PC-9 (cell line): ENCODE measurements at places on chromosomes 1 and 21. TPM values are rescaled to one million over a fixed set of nuclear protein-coding genes. Genes with fewer than 3 reads are reported as not detected.
A peak's percentile ranks its signal among the peaks of the same experiment; 100 is the strongest.

GRCh38 chr1:94081566-94082344 lies 39.2 kb downstream of the ABCA4 start:
- H3K27me3 ChIP-seq = no peaks in the 10 kb centered on the region
- H3K36me3 ChIP-seq = no peaks in the 10 kb centered on the region
- H3K4me1 ChIP-seq = peaks cover 7% of the 10 kb centered on the region; the same call in 1 of the 2 replicates
- no peak for DNase-seq

DNA sequence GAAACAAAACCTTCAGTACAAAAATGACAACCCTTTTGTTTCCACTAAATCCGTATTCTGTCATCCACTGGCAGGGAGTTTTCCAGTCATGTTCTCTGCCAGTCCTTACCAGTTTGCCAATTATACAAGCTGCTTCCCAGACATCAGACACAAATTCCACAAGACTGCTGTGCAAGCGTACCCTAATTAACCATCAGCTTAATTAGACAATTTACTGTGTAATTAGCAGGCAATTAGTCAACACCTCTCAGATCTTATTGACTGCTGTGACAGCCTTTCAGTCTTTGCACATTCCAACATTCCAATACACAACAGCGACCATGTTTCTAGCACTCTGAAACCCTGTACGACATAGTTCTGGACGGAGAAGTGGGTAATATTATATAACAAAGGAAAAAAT lies 420.1 kb downstream of the DPYD start:
- H3K36me3 ChIP-seq = no peaks in the 10 kb centered on the region
- no peaks in the 10 kb centered on the region for H3K27me3 ChIP-seq
- no peak overlapping the region for H3K27ac ChIP-seq
- DNase-seq = no peak

Gene TIMM17A
- 55.7 and 60.4 TPM in 2 replicates for total RNA-seq

DNA sequence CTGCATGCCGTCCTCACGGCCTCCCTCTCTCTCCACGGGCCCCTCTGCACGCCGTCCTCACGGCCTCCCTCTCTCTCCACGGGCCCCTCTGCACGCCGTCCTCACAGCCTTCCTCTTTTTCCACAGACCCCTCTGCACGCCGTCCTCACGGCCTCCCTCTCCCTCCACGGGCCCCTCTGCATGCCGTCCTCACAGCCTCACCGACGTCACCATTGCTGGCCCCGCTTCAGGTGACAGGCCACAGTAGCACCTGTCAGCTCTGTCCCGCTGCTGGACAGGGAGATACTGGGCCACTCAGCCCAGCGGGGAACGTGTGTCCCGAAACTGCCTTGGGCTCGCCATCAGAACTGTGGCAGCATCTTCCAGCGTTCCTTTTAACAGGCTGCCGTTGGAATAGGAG lies 82.8 kb upstream of the COL6A1 start:
- DNase-seq = no peak
- H3K27ac ChIP-seq = no peak overlapping the region
- no peaks in the 10 kb centered on the region for H3K4me1 ChIP-seq
- H3K27me3 ChIP-seq = no peaks in the 10 kb centered on the region

DNA sequence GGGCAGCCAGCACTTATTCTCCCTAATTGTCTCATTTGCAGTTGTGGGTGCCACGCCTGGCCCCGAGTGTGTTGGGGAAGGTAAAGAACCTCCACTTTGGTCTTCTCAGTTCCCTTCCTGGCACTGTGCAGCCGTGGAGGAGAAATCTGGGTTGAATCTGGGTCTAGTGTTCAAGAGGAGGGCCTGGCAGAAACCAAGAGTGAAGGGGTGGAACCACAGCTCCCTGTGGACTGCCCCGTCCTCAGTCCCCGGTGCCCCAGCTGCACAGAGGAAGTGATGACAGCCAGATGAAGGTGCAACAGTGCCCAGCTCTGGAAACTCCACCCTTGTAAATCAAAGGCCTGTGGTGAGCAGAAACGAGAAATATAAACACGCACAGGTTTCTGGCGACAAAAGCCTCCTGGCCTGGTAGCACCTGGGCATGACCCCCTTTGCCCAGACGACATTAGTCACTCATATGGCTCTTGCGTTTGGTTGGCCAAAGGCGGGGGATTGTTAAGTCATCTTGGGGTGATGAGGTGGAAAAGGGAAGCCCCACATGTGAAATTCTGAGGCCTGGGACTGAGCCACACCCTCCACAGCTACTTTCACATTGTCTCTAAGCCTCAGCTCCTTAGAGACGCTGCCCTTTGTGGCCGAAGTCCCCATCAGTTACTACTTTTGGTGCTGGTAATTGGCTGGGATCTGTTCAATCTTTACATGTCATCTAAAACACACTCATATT lies 4.2 kb upstream of the ECE1 start:
- no peaks in the 10 kb centered on the region for H3K36me3 ChIP-seq
- peak overlapping the region; percentile 2; the same call in 1 of the 2 replicates for H3K4me3 ChIP-seq
- H3K27me3 ChIP-seq = no peaks in the 10 kb centered on the region
- DNase-seq = peak; percentile 85

DNA sequence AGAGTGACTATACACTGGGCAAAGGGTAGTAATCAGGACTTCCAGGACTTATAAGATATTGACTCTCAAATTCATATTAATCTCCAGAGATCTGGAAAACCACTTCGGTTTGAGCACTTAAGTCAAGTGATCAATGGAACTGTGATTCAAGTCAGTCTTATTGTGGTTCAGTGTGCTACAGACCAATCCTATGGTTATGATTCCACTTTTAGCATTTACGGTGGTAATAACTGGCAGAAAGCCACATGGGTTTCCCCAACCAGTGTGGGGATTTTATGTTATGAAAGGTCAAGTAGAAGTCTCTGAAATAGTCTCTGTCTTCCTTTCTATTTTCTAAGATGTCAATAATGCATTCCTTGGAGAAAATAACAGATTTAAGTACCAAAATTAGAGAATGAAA lies 151.3 kb upstream of the NEGR1 start:
- H3K27me3 ChIP-seq = no peaks in the 10 kb centered on the region
- DNase-seq = no peak
- no peak overlapping the region for H3K27ac ChIP-seq
- H3K4me3 ChIP-seq = no peak overlapping the region
- H3K4me1 ChIP-seq = no peaks in the 10 kb centered on the region
- no peaks in the 10 kb centered on the region for H3K36me3 ChIP-seq

DNA sequence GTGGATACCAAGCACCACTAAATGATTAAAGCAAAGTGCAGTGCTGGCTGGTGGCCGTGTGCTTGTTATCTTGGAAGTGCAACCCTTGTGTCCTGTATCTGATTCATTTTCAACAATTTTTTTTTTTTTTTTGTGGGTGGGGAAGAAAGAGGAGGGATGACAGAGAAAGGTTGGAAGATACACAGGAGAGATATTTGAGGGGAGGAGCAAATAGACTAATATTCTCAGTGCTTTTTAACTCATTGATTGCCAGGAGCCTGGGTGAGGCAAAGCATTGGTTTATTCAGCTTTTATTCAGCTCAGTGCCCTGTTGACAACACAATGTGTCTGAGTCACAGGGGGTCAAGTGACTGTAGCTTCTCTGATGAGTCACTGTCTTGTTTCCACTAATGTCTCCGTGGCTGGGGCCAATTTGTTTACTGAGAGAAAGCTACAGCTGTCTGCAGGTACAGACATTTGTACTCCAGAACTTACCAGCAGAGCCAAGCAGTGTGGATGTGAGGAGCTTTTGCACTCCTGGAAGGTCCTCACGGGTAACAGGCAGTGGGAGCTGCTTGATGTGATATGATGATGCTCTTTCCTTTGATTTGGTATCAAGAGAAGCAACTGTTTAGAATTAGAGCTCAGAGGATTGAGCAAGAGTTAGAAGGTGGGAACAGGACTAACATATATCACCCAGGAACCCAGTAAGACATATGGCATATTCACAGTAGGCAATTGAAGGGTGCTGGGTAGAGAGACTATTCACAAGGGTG lies 23.6 kb upstream of the DNM3 start:
- 0 out of 2 replicates have a peak overlapping the region, but pooled peaks have one; percentile 5 for H3K27ac ChIP-seq
- H3K4me3 ChIP-seq = no peak overlapping the region
- DNase-seq = peak; percentile 42
- no peaks in the 10 kb centered on the region for H3K36me3 ChIP-seq
- no peaks in the 10 kb centered on the region for H3K27me3 ChIP-seq

Gene B3GALT5
- total RNA-seq = 0.09 and 0.25 TPM in 2 replicates

DNA sequence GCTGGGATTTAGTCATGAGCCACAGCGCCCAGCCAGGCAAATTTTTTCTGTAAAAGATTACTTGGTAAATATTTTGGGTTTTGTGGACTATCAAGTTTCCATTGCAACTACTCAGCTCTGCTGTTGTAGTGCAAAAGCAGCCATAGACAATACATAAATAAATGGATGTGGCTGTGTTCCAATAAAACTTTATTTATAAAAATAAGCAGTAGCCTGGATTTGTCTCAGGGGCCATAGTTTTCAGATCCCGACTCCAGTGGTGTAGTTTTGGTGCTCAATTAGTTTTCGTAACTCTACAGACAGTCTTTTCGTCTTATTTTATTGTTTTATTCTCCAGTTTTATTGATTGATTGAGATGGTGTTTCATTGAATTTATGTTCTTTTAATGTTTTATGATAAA lies 80.1 kb upstream of the IVNS1ABP start:
- H3K36me3 ChIP-seq = no peaks in the 10 kb centered on the region
- no peak overlapping the region for H3K27ac ChIP-seq
- no peaks in the 10 kb centered on the region for H3K4me1 ChIP-seq
- no peaks in the 10 kb centered on the region for H3K27me3 ChIP-seq
- DNase-seq = no peak

DNA sequence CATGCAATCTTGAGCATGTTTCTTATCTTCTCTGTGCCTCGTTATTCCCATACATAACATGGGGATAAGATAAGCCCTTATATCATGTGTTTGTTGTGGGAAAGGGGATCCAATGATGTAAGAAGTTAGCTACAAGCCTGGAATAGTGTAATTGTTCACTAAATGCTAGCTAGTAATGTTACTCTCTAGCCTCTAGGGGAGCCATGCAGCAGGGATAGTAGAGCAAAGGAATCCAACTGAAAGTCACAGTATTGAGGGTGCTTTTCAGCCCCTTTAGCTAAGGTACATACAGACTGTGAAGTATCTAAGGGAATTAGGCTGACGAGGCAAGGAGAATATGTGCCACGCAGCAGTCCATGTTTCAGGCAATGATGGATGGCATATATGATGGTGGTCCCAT lies 46.9 kb downstream of the IL23R start:
- no peaks in the 10 kb centered on the region for H3K27me3 ChIP-seq
- H3K27ac ChIP-seq = no peak overlapping the region
- no peaks in the 10 kb centered on the region for H3K36me3 ChIP-seq

- peaks cover 26% of the 10 kb centered on the region; the same call in 1 of the 2 replicates for H3K27me3 ChIP-seq
- no peak overlapping the region for H3K27ac ChIP-seq
- H3K4me1 ChIP-seq = no peaks in the 10 kb centered on the region
- no peaks in the 10 kb centered on the region for H3K36me3 ChIP-seq
- peak; percentile 31 for DNase-seq
These were observed 27.8 kb upstream of the CD84 start for GRCh38 chr1:160607011-160607671.

Gene TRIM63
- not detected in 2 replicates for total RNA-seq

DNA sequence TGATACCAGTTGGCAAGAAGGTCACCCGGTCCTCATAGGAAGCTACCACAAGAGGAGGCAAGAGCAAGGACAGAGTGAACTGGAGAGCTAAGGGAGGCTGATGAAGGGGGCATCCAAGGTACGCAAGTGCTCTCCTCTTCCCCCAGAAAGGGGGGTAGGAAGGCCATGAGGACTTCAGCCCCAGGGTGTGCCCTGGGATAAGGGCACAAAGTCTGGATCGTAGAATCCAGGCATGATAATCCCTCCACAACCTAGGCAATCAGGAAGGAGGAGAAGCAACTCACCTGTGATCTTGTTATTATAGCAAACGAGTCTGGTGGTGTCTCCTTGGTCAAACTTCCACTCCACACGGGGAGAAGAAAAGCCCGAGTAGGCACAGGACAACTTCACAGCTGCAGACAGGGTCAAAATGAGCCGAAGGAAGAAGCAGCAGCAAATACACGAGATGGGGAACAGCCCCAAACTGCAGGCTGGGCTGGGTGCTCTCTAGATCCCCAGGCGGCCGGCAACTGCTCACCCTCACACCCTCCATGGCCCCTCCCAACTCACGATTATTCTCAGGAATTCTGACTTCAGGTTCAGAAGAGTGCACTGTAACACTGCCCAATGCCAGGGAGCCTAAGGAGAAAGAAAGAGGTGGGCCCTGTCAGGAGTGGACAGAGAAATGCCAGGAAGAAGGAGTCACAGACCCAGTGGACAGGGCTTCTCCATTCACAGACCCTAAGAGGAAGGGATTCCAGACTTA lies 20.0 kb downstream of the F11R start:
- peaks cover 25% of the 10 kb centered on the region for H3K4me1 ChIP-seq
- H3K36me3 ChIP-seq = peaks cover 35% of the 10 kb centered on the region
- H3K4me3 ChIP-seq = no peak overlapping the region
- H3K27me3 ChIP-seq = no peaks in the 10 kb centered on the region
- no peak for DNase-seq
- no peak overlapping the region for H3K27ac ChIP-seq

Gene KCNQ4
- total RNA-seq = 0.68 and 0.81 TPM in 2 replicates

Gene ADORA1
- total RNA-seq = 5.9 and 8.3 TPM in 2 replicates

- H3K27ac ChIP-seq = no peak overlapping the region
- no peak for DNase-seq
- no peaks in the 10 kb centered on the region for H3K4me1 ChIP-seq
- H3K4me3 ChIP-seq = no peak overlapping the region
- no peaks in the 10 kb centered on the region for H3K36me3 ChIP-seq
These were observed 458.3 kb upstream of the USP24 start for GRCh38 chr1:55673416-55673815.

Gene AMIGO1
- 4.1 and 4.2 TPM in 2 replicates for total RNA-seq

Gene BROX
- total RNA-seq = 64.3 and 99.1 TPM in 2 replicates

DNA sequence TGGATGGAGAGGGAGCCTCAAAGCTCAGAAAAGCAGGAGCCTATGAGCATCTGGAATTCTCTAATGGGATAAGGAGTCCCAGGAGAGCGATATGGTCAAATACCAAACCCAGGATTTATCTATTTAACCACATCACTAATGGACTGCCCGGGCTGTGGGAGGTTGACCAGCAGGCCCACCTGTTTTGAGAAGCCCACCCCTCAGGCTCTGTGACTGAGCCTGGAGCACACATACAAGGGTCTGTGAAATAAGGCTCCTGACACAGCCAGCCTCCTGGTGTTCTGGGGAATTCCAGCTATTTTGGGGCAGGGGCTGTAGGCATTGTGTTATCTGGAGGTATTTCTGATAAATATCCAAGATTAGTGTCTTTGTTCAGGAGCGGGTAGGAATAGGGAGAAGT lies 132.0 kb upstream of the C1orf21 start:
- H3K4me3 ChIP-seq = no peak overlapping the region
- H3K27me3 ChIP-seq = no peaks in the 10 kb centered on the region; the same call in 1 of the 2 replicates
- no peak overlapping the region for H3K27ac ChIP-seq

GRCh38 chr21:44434936-44435635 lies 20.2 kb upstream of the LRRC3 start:
- DNase-seq = no peak
- H3K4me1 ChIP-seq = no peaks in the 10 kb centered on the region
- no peak overlapping the region for H3K27ac ChIP-seq
- H3K4me3 ChIP-seq = no peak overlapping the region
- H3K36me3 ChIP-seq = no peaks in the 10 kb centered on the region

- peak; percentile 58 for DNase-seq
- H3K4me3 ChIP-seq = no peak overlapping the region
- H3K36me3 ChIP-seq = no peaks in the 10 kb centered on the region
- peak overlapping the region; percentile 36 for H3K27ac ChIP-seq
These were observed 49.7 kb downstream of the MDM4 start for GRCh38 chr1:204565617-204566582.

- no peaks in the 10 kb centered on the region for H3K4me1 ChIP-seq
- H3K27ac ChIP-seq = no peak overlapping the region
- no peak for DNase-seq
- H3K4me3 ChIP-seq = no peak overlapping the region
- H3K36me3 ChIP-seq = no peaks in the 10 kb centered on the region
- no peaks in the 10 kb centered on the region for H3K27me3 ChIP-seq
These were observed 635.2 kb downstream of the SMYD3 start for GRCh38 chr1:245871915-245872314.

Gene MYBPHL
- total RNA-seq = not detected in 2 replicates
